ENCODE measurements at places on chromosomes 6 and 20.

DNA sequence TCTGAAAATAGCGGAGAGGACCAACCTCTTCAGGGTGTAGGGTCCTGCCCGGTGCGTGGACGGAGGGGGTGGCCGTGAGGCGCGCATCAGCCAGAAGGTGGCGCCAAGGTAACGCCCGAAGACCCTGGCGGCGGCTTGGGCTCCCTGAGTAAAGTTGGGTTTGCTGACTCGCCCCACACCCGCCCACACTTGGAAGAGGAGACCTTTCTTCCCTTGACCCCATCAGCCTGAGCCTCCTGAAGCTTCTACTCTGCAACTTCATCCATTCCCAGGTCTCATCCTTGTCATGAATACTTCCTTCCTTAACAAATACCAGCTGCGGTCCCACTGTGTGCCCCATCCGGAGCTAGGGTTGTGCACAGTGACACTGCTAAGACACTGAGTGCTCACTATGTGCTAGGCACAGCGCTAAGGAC is 14.6 kb downstream of the CD40 start:
- DNase-seq: peak; percentile 22

DNA sequence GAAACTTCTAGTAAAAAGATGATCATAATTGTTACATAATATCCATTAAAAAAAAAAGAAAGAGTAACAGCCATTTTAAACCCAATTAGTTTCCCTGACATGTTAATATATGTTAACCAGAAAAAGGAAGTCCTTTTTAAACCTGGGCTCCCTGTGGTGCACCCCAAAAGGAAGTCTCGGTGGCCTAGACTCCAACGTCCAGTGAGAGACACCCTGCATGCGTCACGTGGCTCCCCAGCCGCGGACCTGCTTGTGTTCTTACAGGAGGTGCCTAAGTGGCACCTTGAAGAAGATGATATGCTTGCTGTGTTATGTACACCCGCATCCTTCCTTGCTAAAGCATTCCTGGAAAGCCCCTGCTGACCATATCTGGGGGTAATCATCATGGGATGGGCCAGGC is 50.1 kb downstream of the FOXC1 start:
- no peak for DNase-seq

- peak; percentile 66 for DNase-seq
Measured at GRCh38 chr20:45771182-45771759, 20.4 kb downstream of the WFDC3 start.

DNA sequence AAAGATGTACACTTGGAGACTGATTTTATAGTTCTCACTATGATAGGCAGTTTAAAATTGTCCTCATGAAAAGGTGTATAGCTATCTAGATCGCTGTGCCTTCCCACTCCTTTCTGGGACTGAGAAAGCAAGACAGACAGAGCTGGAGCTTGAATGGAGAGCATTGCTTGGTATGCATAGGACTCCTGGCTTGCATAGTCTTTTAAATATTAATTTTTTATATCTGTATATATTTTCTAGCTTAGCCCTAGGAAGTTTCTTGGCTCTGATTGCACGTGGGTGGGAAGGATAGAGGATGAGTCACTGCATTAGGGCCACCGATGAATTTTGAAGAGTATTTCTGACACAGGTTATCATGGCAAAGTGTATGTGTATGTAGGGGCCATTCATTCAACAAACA is 150.0 kb upstream of the SPACA1 start:
- DNase-seq: no peak

- no peak for DNase-seq
Measured at GRCh38 chr20:23142162-23143050, 56.3 kb upstream of the CD93 start.

DNA sequence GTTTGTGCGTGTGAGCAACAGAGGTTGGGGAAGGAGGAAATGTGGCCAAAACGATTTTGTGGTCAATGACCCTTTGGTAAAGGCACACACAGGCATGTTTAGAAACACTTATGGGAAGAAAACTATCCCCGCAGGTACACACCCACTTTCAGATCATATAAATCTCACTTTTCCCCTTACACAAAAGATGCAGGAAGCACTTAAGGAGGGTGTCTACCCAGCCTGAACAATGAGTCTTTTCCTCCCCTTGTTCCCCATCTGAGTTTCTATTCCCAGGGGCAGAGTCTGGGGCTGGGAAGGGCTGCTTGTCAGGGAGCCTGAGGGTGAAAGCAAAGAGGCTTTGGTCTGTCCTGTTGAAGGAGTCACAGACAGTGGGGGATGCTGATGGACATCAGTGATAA is 193.2 kb upstream of the SALL4 start:
- DNase-seq: no peak

GRCh38 chr6:138230221-138230620 is 11.9 kb upstream of the PBOV1 start:
- no peak for DNase-seq

DNA sequence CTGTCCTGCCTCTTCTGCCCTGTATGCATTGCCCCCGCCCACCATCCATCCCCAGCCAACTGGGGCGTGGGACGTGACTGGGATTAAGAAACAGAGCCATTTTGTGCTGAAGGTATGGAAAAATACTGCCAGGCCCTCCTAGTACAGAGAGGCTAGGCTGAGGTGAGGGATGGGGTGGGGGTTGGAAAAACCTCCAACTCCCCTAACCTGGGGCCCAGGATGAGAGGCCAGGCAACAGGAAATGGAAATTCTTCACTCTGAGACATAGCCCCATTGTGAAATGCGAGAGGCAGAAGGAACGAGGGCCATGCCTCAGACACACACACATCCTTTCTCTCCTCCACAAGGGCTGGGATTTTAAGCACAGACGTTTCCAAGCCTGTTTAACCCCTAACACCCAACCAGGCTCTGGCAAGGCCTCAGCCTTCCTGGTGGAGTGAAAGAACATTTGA is 19.9 kb downstream of the KCNK5 start:
- DNase-seq: no peak

- DNase-seq: no peak
Measured at GRCh38 chr20:32753731-32754130, 8.5 kb upstream of the DNMT3B start.

DNA sequence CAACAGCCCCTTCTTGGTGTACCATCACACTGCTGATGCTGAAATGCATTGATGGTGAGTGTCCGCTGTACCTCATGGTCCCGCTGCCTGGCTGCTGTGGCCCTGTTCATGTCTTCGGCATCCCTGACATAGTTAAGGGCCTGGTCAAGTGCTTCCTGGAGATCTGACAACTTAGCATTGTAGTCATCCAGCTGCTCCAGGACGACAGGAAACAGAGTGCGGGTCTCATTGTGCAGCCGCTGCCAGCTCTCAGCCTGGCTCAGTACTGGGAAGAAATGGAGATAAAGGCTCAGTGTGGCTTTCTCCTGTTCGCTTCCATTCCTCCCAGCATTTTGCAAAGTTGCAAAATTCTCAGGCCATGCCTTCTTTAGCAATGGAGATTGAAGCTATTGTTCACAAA is 81.8 kb downstream of the LAMA4 start:
- DNase-seq: no peak

- no peak for DNase-seq
Measured at GRCh38 chr6:151445482-151445881, 6.4 kb downstream of the RMND1 start.

- DNase-seq: peak; percentile 77
Measured at GRCh38 chr20:35699127-35699956, at the start of the genes NFS1 and ROMO1. Gene NFS1, minus strand, starts transcription at chr20:35699352. Its CDS starts 64 bp downstream, at chr20:35699288. Gene ROMO1, plus strand, starts transcription at chr20:35699405. Its CDS starts 228 bp downstream, at chr20:35699633.

Measured in effector CD8-positive, alpha-beta T cell (primary cell).